ENCODE measurements at places on chromosomes 3 and 15.

DNA sequence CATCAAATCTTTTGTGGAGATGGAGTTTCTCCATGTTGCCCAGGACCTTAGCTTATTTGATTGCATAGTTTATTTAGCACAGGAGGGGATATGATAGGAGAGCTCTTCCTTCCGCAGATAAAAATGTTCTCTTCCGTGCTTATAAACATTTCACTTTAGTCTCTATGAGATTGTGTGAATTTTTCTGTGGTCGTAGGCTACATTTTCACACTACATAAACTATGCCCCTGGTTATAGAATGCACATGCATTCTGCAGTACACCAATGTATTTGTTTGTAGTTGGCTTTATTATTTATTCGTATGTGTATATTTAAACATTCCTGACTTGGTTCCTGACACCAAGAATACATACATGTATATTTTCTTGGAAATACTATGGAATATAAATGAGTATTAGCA, 139.2 kb downstream of the UBE2E2 start:
- DNase-seq, result no peak

- peak; percentile 26 for DNase-seq
Observed at GRCh38 chr3:60086811-60087210, 1037.0 kb upstream of the CFAP20DC start.

DNA sequence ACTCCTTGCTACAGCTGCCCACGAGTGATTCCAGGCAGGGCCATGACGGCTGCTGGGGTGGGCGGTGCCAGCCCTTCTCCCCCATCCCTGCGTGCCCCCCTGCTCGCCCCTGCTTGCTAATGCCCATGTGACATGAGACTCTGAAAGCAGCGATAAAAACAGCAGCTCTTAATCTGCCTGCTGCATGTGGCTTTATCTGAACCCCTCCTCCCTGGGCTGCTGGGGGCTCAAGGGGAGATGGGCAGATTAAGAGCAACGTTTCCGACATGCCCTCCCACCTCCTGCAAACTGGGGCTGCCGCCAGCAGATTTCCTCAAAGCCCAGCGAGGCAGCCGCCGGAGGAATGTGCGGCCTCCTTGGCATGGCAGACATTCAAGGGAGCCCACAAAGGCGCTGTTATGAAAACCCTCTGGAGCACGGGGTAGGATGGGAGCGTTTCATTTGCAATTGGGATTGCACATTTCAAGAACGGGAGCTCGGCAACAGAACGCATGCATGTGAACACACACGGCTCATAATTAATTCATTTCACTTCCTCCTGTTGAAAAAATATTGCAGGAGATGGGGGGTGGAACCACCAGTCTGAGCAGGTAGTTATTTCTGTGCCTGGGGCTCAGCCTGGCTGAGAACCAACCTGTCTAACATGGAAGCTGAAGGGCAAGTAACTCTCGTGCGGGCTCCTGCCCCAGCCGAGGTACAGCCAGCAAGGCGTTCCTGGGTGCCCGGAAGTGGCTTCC, 504.2 kb upstream of the PROK2 start:
- DNase-seq, result peak; percentile 18

- no peak for DNase-seq
Observed at GRCh38 chr3:187519428-187519890, 150.7 kb downstream of the SST start.

DNA sequence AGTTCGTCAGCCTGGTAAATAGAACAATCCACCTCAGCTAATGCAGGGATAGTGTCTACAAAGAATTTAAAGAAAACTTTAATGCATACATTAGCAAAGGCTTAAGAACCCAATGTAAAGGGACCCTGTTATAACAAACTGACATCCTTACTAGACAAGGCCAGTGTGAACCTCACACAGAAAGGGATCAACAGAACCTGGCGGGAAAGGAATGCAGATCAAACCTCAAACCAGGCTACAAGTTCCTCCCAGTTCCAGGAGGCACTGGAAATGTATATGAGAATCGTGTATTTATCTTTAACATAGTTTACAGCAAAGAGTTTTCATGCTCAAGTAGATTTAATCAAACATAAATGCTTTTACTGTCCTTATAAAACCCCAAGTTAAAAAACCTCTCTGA, 37.6 kb upstream of the ATP11B start:
- no peak for DNase-seq

DNA sequence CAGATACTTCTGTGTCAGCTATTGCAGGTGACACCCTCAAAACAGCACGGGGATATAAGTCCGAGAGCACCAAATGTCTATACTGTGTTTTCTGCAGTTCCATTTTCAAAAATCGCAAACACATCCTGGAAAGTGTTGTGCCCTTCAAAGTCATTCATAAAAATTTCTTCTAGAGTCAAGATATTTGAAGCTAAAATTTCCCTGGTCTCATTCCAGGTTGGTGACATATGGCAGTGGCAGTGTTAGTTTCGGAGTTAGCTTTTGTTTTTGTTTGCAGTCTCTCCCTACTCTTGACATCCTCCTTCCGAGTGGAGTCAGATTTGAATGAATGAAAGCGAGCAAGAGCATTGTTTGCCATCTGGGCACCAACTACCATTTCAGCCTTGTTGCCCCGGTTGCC, 3.2 kb upstream of the FSIP1 start:
- DNase-seq, result no peak

GRCh38 chr3:78644847-78645246, 1123.0 kb downstream of the ROBO1 start:
- DNase-seq, result no peak

GRCh38 chr3:158233791-158234190, 123.9 kb downstream of the RSRC1 start:
- no peak for DNase-seq

DNA sequence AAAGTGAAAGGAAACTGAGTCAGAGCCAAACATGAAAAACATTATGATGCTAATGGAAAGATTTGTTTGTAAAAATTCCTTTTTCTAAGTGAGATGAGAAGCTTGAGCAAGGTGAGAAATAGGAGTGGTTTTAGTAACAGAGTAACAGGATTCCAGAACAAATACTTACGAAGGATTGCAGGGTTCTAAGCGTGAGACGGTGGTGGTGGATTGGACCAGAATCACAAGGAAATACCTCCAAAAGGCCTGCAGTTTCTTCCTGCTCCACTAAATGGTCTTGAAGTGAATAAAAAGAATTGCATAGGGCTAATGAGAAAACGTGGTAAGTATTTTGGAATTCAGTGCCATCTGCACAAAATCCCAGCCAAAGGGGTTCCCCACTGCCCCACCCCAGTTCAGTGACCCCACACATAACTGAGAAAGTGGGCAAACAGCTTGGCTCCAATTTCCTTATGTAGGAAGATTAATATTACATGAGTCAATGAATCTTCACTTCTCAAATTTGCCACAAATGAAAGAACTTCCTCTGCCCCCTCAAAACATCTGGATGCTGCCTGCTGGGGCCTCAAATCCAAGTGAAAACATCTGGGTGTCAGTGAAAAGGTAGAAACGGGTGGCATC, 283.8 kb upstream of the NR2F2 start:
- DNase-seq, result no peak

GRCh38 chr3:24086617-24087404, 141.7 kb downstream of the NR1D2 start:
- DNase-seq, result no peak

DNA sequence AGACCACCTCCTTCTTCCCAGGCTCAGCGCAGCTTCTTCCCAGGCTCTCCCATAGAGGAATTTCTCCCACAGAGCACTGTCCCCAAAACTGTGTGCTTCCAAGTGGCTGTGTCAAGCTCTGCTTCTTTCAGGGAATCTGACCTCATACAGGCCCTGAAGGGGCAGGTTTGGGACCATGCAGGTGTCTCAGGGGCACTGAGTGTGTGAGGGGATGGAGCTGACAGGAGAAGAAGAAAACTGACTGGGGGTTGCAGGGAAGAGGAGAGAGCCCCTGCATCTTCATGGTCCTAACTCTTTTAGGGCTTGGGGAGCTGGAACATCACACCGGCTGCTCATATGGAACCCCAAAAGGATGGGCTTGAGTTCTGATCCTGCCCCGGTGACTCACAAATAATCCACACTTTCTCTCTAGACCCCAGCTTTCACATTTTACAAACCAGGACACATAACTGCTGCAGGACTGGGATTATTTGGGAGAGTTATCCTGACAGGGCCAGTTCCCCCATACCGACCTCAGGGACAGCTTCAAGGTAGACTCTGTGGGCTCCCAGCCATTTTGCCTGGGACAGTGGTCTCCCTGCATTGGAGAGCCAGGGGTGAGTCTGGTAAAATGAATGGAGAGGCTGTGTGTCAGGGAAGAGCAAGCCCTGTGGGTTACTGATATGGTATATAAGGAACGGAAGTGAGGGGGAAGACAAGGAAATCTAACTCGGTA, 316.1 kb downstream of the TLE3 start:
- DNase-seq, result no peak

DNA sequence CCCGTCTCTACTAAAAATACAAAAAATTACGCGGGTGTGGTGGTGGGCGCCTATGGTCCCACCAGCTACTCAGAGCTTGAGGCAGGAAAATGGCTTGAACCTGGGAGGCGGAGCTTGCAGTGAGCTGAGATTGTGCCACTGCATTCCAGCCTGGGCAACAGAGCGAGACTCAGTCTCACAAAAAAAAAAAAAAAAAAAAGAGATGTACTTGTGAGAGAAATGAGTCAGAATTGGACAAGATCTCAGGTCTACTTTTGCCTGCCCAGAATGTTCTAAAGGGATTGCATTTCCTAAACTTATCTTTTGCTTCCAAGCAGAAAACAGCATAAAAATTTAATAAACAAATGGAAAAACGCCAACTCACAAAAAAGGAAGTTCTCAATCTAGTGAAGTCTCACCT, 167.5 kb downstream of the NR2F2 start:
- DNase-seq, result no peak

- DNase-seq, result no peak
Observed at GRCh38 chr3:31550452-31551251, 17.9 kb downstream of the STT3B start.

GRCh38 chr3:52430416-52430810, 14.5 kb downstream of the SEMA3G start:
- no peak for DNase-seq

- DNase-seq, result no peak
Observed at GRCh38 chr15:92510163-92510882, 116.6 kb downstream of the ST8SIA2 start.

- DNase-seq, result no peak
Observed at GRCh38 chr3:52881871-52882270, 15.5 kb downstream of the STIMATE start.

DNA sequence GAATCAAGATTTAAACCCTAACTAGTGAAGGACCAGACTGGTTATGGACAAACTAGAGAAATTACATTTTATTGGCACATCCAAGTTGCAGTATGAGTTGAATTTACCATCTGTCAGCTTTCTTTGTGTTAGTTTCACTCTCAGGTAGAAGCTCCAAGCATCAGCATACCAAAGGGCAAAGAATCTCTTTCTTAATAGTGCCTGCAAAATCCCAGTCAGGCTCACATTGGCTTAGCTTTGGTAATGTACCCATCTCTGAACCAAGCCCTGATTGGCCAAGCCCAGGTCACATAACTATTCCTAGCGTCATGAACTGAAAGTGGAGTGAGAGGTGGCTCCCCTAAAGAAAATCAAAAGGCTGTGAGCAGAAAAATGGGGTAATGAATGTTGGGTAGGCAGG, 66.9 kb downstream of the CCNL1 start:
- no peak for DNase-seq

- no peak for DNase-seq
Observed at GRCh38 chr15:62534996-62535395, 369.9 kb upstream of the C2CD4B start.

DNA sequence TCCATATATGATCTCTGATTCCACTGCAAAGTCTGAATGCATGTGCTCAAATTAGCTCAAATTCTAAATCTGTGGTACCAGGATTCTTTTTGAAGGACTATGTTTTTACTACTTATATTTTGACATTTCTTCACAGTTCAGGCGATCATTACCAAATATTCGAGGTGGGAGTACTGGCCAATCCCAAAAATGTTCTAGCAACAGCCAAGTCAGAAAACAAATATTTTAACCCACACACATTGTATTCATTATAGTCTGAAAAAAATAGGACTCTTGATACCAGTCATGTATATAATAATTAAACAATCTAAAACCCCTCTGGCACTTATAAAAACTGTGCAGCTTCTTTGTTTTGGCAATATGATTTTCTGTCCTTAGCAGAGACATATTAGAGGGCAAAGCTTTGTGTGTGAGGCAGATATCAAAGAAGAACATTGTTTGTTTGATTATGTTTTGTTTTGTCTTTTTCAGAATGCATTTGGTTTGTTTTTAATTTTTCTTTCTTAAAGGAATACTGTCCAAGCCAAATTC, 37.4 kb downstream of the FGF7 start:
- no peak for DNase-seq

GRCh38 chr3:141410408-141410807, 42.1 kb downstream of the ZBTB38 start:
- no peak for DNase-seq

DNA sequence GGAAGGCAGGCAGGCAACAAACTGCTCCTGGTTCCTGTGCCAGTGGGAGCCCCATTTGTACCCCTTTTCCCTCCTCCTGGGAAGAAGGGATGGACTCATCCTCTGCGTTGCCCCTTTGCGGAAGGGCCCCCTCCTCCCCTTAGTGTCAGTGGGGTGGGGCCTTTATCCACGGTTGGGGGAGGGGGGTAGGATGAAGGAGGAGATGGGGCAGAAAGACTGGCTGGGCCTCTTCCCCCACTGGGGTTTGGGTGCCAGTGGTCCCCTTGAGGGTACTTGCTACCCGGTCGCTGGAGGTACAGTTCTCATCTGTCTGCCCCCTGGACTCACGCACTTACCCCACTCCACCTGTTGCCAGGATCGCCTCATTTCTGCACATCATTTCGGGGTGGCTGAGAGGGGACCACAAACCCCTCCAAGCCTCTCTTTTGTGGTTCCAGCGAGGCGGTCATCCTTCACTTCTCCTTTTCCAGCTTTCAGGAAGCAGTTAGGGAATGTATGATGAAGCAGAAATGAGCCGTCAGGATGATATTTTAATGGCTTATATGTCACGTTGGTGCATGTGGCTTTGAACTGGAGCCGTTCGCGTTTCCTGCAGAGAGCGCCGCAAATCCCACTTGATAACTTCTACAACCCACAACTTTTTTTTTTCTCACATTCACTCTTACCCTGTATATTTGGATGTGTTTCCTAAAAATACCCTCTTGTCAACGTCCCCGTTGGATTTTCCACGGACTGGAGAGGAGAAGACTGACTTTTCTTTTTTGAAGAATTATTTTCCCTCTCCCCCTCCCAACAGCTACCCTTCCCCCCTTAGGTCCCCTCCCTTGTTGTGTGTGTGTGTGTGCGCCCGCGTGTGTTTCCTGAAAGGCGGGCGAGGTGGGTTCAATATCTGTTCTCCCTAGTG, at the start of gene ZIC4:
Gene ZIC4 (minus strand): TSS at position 516 of the 904 bp plus-strand sequence. CDS start 3,746 bp downstream, outside the sequence.
- no peak for DNase-seq

DNA sequence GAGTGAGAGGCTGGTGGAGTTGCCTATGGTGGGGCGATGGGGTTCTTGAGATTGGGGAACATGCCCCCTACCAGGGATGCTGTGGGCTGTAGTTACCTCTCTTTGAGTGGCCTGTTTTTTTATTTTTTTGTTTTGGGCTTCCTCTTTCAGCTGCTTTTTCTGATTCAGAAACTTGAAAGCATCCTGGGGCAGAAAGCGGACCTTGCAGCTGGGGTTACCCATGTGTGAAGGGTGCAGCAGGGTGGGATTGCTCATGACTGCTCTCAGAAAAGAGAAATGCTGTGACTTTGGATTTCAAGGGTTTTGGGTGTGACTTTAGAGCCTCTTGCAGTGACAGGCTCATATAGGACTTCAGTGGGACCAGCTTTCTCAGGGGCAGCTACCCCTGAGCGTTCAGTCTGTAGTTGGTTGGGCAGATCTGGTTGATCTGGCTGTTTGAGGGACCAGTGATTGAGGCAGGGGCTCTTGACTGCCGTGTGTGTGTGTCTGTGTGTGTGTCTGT, 1.8 kb downstream of the LIMD1 start:
- DNase-seq, result no peak

- no peak for DNase-seq
Observed at GRCh38 chr3:65268426-65268825, 580.6 kb upstream of the ADAMTS9 start.

All from activated naive CD8-positive, alpha-beta T cell treated with anti-CD3 and anti-CD28 coated beads for 36 hours (primary cell).